ENCODE measurements at places on chromosomes 1 and 21.
A peak's percentile ranks its signal among the peaks of the same experiment; 100 is the strongest.

DNA sequence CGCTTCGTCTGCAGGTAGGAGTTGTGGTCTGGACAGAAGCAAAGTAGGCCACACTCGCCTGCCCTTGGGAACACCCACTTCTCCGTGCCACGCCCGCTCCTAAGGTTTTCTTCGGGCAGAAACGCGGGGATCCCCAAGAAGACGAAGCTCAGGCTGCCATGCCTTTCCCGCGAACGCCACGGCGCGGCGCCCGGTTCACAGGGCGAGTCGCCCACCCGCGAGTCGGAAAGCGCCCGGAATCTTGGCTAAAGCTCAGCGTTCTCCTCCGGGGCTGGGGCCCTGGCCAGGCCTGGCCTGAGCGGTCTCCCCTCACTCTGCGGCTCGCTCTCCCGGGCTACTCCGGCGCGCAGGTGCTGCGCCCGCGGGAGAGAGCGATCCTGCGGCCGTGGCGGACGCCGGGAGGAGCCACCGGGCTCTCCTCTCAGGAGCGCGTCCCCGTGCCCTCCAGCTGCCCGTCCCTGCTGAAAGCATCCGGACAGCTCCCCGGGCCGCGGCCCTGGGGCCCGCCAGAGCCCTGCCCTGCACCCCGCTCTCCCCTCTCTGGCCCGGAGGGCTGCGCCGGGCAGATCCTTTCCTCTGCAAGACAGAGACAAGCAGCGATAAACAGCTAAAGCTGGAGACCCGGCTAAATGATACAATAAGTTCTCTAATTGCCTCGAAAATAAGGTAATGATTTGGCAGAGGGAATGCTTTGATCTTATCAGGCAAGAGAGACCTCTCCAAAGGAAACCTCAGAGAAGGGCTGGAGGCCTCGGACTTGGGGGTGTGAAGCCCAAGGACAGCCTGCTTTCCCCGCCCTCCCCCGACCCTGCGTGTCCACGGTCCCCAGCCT is 6.7 kb upstream of the WNT2B start:
- no peak for DNase-seq

GRCh38 chr1:226425431-226426031 is 17.6 kb upstream of the PARP1 start:
- no peak for DNase-seq

GRCh38 chr1:204791453-204792353 is 79.0 kb upstream of the NFASC start:
- no peak for DNase-seq

- DNase-seq: no peak
These were observed 155.5 kb upstream of the BACE2 start for GRCh38 chr21:41012425-41012824.

GRCh38 chr1:65049941-65050713 is 83.8 kb upstream of the JAK1 start:
- DNase-seq: no peak

GRCh38 chr1:170578359-170578758 is 46.4 kb downstream of the GORAB start:
- DNase-seq: no peak

GRCh38 chr1:6519491-6519934 is 28.0 kb upstream of the PLEKHG5 start:
- no peak for DNase-seq

GRCh38 chr1:41533016-41533730 is 48.7 kb upstream of the EDN2 start:
- no peak for DNase-seq

GRCh38 chr21:45278156-45278911 is 9.4 kb downstream of the POFUT2 start:
- DNase-seq: no peak

DNA sequence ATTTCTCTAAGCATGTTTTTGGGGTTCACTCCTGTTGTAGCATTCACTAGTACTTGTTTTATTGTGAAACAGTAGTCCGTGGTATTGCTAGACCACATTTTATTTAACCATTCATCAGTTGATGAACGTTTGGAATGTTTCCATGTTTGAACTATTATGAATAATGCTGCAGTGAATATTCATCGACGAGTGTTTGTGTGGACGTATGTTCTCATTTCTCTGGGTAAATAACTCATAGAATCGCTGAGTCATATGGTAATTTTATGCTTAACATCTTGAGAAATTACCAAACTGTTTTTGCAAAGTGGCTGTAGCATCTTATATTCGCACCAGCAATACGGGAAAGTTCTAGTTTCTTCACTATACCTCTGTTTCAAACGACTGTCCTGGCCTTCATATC is 28.0 kb upstream of the KAZN start:
- DNase-seq: no peak

GRCh38 chr1:54227891-54228310 is 27.9 kb downstream of the MRPL37 start:
- DNase-seq: no peak

DNA sequence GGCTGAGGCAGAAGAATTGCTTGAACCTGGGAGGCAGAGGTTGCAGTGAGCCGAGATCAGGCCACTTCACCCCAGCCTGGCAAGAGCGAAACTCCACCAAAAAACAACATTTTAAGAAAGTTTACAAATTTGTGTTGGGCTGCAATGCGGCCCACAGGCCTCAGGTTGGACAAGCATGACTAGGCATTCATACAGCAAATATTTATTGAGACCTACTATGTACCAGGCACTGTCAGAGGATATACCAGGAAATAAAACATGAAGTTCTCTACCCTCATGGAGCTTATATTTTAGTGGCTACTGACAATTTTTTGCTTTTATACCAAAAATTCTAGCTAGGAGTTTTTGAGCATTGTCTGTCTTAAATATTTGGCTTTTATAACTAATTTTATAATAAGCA is 23.7 kb downstream of the GNB1 start:
- no peak for DNase-seq

DNA sequence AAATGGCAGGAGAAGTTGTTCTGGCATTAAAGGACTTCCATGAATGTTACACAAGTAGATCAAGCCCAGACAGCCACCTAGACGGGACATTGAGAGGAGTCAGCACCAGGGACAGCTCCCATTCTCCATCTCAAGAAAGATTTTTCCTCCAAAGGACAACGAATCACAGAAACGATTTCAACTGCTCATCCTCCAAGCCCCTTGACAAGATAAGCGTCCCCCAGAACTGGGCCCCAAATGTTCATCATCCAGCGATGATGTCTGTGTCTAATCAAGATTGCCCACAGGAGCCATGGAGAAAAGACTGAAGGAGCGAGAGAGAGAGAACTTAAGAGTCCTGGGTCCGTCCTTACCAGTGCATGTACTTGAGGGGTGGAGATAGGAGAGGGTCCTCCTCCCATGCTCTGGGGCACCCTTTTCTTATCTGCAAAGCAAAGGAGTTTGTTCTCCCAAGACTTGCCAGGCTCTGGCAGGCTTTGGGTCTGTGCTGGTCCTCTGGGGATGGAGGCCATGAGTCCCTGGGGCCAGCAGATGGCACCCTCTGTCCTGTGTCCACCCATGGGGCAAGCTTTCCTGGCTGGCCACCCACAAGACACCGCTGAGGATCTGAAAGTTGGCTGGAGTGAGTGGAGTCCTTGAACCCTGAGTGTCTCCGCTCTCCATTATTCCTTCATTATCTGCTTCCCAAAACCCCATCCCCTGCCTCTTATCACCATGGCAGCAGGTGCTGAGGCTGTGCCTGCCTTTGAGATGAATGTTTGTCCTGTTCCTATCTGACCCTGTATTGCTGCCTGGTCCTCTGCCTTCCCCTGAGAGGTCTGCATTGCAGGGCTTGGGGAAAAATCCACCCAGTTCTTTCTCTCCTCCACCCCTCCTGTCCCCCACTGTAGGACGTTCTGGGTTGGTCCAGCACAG is 164.6 kb downstream of the ACTL8 start:
- no peak for DNase-seq

GRCh38 chr1:172338295-172338735 is 82.2 kb upstream of the C1orf105 start:
- no peak for DNase-seq

GRCh38 chr1:47805018-47805417 is 192.2 kb downstream of the TRABD2B start:
- no peak for DNase-seq

DNA sequence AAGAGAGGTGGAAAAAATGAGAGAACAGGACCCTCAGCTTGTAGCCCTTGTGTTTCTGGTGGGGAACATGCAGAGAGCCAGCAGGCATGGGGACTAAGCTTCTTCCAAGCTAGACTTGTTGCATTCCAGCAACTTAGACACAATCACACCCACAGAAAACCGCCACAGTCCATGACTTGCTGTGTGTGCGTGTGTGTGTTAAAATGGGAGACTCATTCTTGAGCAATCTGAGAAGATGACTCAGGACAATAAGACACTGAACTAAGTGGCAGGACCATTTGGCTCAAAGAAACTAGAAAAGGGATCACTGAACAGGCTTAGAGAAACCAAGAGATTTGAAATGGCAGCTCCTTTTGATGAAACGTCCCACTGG is 78.0 kb downstream of the HLX start:
- peak; percentile 98 for DNase-seq

DNA sequence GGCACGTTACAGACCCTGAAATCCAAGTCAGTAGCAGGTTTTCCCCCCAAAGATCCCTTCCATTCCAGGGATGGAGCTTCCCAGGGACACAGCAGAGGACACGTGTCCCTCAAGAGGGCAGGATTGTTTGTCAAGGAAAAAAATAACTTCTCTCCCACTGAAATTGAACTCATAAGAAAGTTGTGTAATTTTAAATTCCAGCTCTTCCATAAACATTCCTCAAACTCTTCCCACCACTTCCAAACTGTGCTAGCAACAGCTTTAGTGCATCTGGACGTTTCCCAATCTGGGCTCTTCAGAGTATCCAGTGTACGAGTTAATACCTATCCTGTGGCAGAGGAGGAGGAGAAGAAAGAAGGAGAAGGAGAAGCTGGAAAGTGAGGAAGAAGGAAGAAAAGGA is 79.6 kb downstream of the PSMG1 start:
- DNase-seq: peak; percentile 41

GRCh38 chr1:34792868-34793727 is at the start of gene GJA4:
TSS of gene GJA4 (plus strand) at chr1:34792999. CDS start at chr1:34794214, 1,215 bp downstream.
- no peak for DNase-seq

GRCh38 chr1:15386164-15386749 is 23.4 kb upstream of the EFHD2 start:
- DNase-seq: no peak

DNA sequence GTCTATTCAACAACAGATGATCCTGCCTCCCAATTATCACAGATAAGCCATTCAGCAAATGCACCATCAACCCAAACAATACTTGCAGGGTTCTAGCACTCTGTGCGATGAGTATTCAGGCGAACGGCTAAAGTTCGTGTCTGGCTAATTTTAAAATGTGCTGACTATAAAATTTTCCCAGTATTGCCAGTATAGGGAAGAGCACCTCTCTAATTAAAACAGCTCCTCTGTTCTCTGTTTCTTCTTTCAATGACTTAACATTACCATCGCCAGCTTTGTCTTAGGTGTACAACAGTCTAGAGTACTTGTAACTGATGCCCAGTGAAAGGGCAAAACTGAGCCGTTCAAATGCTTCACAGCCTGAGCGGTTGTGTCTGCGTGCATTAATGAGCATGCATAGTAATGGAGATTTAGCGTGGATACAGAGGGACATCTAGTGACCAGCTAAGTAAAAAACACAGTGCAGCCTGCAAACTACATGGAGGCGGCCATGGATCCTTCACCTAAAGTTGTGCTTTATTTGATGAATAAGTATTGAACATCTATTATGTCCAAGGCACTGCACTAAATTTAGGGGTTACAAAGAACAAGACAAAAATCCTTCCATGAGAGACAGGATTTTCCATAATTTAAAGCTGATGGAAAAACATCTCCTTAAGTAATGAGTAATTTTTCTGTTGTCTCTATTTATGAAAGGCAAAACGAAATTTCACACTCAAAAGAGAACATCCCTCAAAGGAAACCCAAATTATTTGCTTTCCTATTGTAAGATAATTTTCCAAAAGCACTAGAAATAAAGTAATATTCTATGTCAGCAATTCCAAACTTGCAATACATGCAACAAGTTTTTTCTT is 120.0 kb downstream of the SETD4 start:
- DNase-seq: peak; percentile 28

- no peak for DNase-seq
These were observed 186.8 kb downstream of the SEC16B start for GRCh38 chr1:177783051-177783450.

GRCh38 chr21:35628316-35628715 is 432.0 kb downstream of the SETD4 start:
- no peak for DNase-seq

DNA sequence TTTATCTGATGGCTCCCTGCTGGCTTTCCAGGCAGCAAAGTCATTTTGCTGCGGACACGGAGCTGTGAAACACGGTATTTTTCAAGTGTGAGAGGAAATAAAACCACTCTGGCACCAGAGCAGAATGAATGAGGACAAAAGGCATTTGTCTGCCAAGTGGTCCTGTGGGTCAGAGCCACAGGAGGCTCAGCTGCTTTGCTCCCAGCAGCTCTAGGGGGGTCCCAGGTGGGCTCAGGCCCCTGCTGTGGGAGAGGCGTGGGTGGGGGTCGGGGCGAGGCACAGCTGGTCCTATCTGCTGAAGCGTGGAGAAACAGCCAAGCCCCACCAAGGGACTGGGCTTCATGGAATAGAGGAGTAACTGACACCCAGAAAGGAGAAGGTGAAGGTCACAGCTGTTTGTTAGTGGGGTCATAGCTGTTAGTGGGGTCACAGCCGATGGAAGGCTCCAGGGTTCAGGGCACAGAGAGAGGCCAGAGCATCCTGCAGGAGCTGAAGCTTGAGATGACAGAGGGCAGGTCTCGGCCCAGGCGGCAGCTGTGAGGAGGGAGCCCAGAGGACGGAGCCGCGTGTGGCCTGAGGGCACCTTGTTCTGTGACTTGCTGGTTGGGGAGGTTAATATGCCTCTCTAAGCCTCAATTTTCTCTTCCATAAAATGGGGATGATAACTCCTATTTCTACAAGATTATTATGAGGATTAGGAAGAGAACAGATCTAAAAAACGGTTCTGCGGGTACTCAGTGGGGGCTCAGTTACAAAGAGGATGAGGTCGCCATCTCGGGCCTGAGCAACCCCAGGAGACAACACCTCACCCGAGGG is 7.1 kb downstream of the KIF17 start:
- no peak for DNase-seq

DNA sequence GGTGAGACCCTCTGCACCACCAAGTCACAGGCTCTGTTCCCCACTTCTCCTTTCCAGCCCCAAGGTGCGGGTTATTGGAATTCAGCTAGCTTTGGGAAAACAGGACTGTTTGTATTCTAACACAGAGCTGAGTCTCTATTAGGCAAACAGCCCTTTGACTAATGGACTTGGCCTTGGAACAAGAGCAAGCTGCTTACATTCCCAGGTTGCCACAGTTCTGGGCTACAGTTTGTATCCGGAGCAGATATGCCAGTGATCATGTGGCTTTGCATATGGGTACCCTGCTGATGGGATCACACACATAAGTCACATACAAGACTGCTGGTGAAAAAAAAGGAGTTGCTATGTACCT is 110.5 kb upstream of the COA6 start:
- DNase-seq: no peak

- DNase-seq: no peak
These were observed 670 bp upstream of the PARK7 start for GRCh38 chr1:7960867-7961215.

DNA sequence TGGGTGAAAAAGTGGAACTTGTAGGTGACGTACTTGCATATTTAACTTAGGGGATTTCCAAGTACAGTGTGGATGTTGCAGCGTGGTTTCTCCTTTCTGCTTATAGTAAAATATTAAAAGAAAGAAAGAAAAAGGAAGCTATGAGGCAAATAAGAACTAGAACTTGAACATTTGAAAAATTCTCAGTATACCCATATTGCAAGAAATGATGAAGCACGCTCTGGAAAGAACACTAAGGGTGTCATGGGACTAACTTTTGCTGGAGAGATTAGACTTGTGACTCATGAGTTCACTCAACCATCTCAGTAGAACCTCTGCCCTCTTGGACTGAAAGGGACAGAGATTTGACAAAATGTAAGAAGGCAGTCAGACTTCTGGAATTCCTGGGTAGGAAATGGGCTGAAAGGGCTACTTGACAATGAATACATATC is 704.5 kb upstream of the ADGRL4 start:
- no peak for DNase-seq
